ENCODE measurements at places on chromosomes 7 and 10. TPM values are rescaled to one million over a fixed set of nuclear protein-coding genes. Genes with fewer than 3 reads are reported as not detected.

Gene LRRD1
- total RNA-seq: not detected

Gene BRAF
- 19.4 TPM for total RNA-seq

Gene TUBAL3
- total RNA-seq: not detected

Gene AMPH
- 1.8 TPM for total RNA-seq

Gene COL13A1
- 0.19 TPM for total RNA-seq

Gene PRSS2
- not detected for total RNA-seq

Measured in gastrocnemius medialis (tissue), 4 donors.